ENCODE measurements at places on chromosomes 5 and 9.
A peak's percentile ranks its signal among the peaks of the same experiment; 100 is the strongest.

GRCh38 chr9:138099803-138100598, 222.4 kb downstream of the CACNA1B start:
- no peaks in the 10 kb centered on the region for H3K36me3 ChIP-seq
- H3K4me1 ChIP-seq: no peaks in the 10 kb centered on the region
- H3K4me3 ChIP-seq: no peak overlapping the region
- H3K27ac ChIP-seq: no peak overlapping the region

DNA sequence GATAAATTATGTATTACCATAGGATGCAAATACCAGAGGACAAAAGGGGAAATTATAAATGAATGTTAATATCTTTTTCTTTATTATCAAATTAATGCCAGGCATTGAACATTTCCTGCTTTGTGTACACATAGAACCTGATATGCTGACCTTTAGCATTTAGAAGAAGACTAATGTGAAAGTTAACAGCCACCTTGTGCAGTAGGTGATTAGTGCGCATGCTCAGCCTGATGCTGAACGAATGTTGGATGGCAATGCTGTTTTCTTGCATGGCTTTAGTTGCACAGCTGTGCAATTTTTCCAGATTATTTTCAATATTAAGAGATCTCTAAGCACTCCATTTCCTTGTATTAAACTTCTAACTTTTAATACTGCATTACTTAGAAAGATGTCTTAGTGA, 45.5 kb downstream of the CCNH start:
- no peak for DNase-seq
- no peak overlapping the region for H3K4me3 ChIP-seq
- H3K27ac ChIP-seq: no peak overlapping the region

DNA sequence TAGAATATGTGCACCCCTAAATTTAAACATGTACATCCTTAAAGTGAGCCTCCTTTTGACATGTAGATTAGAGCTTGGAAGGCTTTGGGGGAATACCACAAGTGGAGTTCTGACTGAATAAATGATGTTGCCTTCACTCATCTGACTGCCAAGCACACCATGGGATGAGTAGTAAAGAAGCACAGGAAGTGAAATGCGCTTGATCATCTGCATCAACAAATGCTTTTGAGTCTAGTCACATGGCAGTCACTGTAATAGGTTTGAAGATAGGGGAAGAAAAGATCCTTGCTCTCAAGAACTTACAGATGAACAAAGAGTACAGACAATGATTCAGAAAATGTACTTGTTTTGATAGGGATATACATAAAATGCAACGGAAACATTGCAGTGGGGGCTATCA, 62.0 kb upstream of the STARD4 start:
- no peak for DNase-seq
- no peak overlapping the region for H3K27ac ChIP-seq
- H3K36me3 ChIP-seq: no peaks in the 10 kb centered on the region
- no peaks in the 10 kb centered on the region for H3K4me1 ChIP-seq
- peaks cover 3% of the 10 kb centered on the region for H3K27me3 ChIP-seq
- H3K4me3 ChIP-seq: no peak overlapping the region

- no peaks in the 10 kb centered on the region for H3K36me3 ChIP-seq
- H3K4me1 ChIP-seq: peaks cover 28% of the 10 kb centered on the region
- no peak for DNase-seq
- peak overlapping the region; percentile 96 for H3K4me3 ChIP-seq
- peaks cover 12% of the 10 kb centered on the region for H3K27me3 ChIP-seq
Observed at GRCh38 chr9:36037549-36038122, 923 bp downstream of the RECK start.

DNA sequence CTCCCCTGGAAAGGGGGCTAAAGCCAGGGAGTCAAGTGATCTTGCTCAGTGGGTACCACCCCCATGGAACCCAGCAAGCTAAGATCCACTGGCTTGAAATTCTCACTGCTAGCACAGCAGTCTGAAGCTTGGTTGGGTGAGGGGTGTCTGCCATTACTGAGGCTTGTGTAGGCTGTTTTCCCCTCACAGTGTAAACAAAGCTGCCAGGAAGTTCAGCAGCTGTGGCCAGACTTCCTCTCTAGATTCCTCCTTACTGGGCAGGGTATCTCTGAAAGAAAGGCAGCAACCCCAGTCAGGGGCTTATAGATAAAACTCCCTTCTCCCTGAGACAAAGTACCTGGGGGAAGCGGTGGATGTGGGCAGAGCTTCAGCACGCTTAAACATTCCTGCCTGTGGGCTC, 17.1 kb upstream of the EPB41L4A start:
- no peaks in the 10 kb centered on the region for H3K4me1 ChIP-seq
- H3K36me3 ChIP-seq: no peaks in the 10 kb centered on the region
- H3K27me3 ChIP-seq: peaks cover 2% of the 10 kb centered on the region
- no peak overlapping the region for H3K4me3 ChIP-seq
